ENCODE measurements at places on chromosomes 7 and 10.

DNA sequence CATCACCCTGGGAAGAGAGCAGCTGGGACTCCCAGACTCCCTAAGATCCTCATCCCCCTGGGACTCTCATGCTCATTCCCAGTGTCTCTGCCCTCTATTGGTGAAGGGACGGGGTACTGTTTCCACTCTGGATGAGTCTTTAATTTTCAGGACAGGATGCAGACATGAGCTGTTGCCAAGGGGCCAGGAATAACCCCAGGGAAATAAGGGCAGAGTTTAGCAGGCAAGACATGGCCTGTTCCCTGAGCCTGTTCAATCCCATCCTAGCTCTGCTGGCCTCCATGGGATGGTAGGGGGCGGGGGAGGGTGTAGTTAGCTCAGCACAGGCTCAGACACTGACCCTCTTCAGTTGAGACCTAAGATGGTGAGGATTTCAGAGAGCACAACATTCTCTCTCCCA lies 14.0 kb downstream of the C10orf105 start:
- no peak for DNase-seq

DNA sequence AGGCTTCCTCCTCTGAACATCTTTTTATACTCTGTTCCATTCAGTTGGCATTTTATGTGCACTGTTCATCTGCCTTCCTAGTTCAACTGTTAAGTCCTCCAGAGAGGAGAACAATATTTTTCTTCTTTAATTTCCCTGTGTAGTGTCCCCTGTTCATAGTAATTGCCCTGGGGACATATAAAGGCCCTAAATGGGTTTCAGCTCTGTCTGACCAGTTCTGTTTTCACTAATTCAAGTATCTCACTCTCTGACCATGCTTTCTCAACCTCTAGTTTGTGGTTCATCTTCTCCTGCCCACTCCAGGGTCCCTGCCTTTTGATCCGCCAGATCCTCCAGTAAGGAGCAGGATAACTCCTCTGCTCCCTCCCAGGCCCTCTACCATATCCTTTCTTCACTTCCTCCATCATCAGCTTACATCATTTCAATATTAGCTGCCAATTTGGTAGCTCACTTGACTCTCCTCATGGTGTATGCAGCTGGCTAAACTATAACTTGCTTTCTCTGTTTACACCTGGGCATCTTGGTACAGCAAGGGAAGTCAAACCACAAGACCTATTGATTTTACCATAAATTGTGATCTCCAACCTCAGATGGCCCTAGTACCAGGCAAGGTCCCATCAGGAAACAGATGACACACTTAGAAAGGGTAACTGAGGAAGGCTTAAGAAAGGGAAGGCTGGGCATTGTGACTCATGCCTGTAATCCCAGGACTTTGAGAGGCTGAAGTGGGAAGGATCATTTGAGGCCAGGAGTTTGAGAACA lies 17.7 kb upstream of the C10orf67 start:
- DNase-seq = no peak

DNA sequence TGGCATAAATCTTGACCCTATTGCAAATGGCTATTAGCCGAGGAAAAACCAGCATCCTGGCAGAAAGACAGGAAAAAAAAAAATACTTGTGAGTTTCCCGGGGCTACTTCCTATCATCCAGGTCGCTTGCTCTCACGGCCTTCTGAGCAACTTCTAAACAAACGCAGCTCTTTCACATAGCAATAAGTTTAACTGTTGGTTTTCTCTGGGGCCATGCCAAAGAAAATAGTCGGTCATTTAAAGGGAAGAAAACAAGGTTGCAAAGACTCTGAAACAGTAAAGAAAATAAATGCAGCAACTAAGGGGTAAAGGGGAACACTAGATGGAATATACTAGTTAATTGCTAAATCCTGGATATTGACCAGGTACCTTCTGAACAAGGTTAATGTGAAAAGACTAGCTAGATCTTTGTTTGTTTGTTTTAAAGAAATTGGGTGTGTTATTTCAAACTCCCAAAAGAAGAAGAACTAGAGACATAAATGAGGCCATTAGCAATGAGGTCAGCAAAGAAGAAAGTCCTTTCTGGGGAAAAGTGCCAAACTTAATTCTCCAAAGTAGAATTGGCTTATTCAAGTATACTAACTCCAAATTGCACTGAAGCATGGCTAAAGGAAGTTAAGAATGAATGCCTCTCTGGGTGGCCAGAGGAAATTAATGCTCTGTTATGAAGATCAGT lies 54.2 kb downstream of the SLC39A12 start:
- no peak for DNase-seq

- DNase-seq = no peak
Observed at GRCh38 chr7:149823191-149823630, 15.0 kb upstream of the ZNF862 start.

DNA sequence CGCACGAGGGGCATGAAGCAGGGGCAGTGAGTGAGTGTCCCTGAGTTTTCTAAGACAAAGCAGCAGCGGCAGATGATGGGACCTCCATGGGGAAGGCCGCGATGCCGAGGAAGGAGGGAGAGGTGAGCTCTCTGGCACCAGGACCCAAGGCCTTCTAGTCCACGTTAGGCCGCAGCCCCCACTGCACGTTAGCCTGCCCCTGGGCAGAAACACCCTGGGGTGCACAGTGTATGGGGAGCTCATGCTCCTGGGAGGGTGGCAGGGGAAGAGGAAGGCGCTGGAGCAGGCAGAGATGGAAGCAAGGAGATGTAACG lies 97.3 kb upstream of the IKZF1 start:
- no peak for DNase-seq

DNA sequence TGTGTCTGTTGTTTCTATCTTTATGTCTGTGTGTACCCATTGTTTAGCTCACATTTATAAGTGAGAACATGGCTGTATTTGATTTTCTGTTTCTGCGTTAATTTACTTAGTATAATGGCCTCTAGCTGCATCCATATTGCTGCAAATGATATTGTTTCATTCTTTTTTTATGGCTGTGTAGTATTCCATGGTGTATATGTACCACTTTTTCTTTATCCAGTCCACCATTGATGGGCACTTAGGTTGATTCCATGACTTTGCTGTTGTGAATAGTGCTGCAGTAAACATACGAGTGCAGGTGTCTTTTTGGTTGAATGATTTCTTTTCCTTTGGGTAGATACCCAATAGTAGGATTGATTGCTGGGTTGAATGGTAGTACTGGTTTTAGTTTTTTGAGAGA lies 48.2 kb downstream of the ZNRF2 start:
- DNase-seq = no peak

- no peak for DNase-seq
Observed at GRCh38 chr7:111785076-111785475, 222.8 kb upstream of the IMMP2L start.

DNA sequence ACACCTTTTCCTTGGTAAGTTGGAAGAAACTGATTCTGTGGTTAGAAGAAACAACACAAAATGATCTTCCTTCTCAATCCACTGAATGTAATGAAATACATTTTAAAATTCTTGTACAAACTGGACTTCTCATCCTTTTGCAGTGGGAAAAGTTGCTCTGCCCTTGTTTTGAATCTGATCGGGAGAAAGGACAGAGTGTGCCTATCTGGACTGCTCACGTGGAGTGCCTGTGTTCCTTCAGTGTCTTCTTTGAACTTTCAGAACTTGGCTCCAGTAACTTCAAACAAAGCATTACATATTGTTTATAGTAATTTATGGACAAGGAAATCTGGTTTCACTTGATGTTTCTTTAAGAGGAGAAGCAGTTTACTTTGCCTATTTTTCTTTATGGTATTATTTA lies 17.1 kb downstream of the SLC26A3 start:
- DNase-seq = no peak
